ENCODE measurements at places on chromosomes 7 and 10.
A peak's percentile ranks its signal among the peaks of the same experiment; 100 is the strongest.

DNA sequence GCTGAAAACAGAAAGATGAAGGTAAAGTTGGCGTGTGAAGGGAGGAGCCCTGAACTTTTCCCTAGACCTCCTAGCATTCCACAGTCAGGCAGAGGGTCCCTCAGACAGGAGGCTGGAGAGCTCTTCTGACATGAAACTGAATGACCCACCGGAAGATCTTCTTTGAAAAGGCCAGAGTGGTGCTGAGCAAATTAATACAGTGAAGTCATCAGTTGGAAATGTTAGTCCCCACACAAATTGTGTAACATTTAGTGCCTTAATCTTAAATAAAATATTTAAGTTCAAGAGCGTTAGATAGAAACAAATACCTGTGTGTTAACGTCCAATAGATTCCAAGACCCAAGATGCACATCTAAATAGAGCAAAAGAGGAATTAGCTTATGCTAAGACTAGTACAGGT lies 49.0 kb upstream of the WNT16 start:
- DNase-seq: no peak

GRCh38 chr10:97547962-97548361 lies 24.6 kb upstream of the ANKRD2 start:
- DNase-seq: no peak

GRCh38 chr10:108561649-108562048 lies 1361.7 kb downstream of the XPNPEP1 start:
- DNase-seq: no peak

GRCh38 chr7:27122077-27122910 lies 8.3 kb downstream of the HOXA4 start:
- no peak for DNase-seq

DNA sequence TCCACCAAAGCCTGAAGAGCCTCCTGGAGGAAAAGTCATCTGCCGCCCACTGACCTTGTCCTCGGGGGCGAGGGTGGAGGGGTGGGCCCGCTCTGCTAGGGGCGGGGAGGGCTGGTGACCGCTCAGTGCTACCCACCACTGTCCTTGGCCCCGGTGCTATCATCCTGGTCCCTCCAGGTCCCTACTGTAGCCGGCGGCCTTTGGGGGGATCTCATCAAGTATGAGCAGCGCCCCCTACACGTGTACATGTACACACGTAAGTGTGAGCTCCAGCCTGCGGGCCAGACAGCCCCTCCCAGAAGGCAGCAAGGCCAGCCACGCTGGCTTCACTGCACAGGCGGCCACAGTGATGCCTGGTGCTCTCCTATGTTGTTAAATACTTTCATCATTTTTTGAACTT lies 19.6 kb downstream of the TTYH3 start:
- DNase-seq: no peak

DNA sequence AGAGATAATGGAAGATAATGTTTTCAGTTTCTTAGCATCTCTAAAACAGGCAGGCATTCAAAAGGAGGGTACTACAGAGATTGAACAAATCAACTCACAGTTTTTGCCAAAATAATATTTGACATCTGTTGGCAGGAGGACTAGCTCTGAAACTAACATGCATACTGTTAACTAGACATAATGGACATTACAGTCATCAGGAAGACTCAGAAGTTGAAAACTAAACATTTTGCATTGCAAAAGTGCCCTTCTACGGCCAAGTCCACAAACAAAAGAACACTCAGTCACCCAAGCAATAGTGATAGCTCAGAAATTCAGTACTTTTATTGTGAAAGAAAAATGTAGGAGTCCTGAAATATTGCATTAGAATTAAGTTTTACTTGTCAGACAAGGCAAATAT lies 399.0 kb downstream of the HGF start:
- DNase-seq: no peak

DNA sequence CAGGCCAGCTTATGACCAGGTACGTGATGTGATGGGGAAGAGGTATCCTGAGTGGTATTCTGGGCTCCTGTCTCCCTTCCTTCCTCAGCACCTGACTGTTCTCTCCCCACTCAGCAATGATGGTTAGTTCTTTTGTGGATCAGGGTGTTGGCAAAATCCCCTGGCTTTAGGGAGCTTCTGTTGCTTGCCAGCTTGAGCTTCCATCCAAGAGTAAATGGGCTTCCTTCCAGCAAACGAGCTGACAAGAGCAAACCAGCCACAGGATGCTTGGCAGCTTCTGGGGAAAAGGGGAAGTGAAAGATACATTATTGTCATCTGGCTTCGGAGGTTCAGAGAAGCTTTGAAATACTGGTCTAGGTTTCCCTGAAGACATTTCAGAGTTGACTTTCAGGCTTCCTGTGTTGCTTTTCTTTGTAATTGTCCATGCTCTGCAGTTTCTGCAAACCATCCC lies 5.2 kb downstream of the DUSP5 start:
- DNase-seq: peak; percentile 58

- peak; percentile 14 for DNase-seq
These were observed 78.9 kb downstream of the LRRC17 start for GRCh38 chr7:102991540-102992214.

DNA sequence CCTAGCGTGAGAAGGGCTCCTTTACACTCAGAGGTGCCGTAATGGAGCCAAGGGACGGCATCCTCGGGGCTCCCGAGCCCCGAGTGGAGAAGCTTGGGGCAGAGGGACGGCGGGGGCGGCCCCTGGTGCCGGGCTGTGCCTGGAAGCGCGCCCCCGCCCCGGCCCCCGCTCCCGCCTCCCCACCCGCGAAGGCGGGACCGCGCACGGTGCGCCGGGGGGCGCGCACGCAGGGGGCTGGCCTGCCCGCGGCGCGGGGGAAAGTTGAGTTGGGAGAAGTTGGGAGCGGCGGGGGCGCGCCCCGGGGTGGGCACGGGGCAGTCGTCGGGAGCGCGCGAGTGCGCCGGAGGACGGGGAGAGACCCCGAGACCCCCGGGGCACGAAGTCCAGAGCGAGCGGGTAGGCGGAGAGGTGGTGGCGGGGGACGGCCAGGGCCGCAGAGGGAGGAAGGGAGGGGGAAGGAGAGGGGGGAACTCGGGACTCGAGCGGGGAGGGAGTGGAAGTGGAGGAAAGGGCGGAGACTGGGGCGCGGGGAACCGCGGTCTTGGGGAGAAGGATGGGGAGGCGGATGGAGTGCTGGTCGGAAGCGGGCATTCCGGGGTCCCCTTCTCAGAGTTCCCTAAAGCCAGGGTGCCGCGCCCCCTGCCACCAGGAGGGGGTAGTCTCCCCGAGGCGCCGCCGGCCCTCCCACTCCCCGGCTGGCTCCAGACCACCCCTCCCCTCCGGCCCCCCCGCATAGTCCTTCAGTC lies at the start of gene SLC4A2:
SLC4A2 (plus strand) TSS at position 223 of the 746 bp plus-strand sequence. CDS start 2,399 bp downstream, outside the sequence.
- DNase-seq: peak; percentile 72

GRCh38 chr7:50331564-50332208 lies 27.2 kb downstream of the IKZF1 start:
- peak; percentile 70 for DNase-seq

DNA sequence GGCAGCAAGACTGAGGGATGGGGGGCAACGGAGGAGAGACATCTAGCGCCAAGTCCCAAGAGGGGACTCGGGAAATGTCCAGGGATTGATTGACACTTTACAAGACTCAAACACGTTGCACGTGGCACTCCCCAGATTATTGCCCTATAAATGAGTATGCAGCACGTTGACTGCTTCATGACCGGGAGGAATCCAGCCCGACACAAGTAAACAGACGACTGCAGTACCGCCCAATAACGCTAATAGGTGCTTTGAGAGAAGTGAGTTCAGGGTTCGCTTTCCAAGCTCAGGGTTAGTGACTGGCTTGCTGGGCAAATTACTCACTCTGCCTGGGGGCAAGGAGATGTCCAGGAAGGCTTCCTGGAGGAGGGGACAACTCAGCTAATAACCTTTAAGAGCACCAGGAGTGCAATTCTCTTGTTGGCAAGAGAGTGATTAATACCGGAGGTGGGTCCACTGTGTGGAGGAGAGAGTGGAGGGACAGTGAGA lies 73.3 kb upstream of the MYL10 start:
- DNase-seq: no peak

DNA sequence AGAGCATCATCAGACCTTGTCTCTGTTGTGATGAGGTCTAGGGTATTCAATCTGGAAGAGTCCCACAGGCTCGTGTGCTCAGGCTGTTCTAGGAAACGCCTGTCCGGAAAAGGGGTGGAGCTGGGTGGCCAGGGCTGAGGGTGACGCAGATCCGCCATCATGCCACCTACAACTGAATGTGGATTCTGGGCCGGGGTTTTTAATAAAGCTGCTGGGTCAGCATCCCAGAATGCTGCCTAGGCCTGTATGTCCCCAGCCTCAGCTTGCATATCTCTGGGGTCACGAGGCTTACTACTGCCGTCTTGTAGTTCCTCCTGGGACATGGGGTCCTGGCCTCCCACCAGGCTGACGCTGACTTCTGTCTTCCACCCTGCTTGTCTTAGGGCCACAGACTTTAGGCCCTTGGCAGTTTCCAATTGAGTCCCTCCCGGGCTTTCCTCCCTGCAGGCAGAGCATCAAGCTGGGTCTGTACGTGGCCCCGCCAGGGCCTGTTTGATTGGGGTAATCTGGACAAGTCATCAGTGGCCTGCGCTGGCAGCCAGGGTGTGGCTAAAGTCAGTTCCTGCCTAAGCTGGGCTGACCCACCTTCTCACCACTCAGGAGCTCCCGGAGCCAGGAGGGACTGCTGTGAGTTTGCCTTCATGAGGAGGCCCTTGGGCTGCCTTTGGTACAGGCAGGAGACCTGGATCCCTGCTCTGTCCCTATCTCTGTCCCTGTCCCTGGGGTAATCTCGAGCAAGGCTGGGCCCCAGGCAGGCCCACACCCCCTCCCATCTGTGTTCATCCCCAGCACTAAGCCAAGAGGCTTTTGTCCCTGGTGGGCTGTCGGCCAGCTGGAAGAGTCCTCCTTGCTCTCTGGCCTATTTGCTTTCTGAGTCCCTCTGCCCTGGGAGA lies 79.9 kb downstream of the ZMIZ1 start:
- no peak for DNase-seq

- DNase-seq: no peak
These were observed 20.0 kb upstream of the LRRC17 start for GRCh38 chr7:102892631-102893278.

- peak; percentile 13 for DNase-seq
These were observed at the start of gene ADAMTS14 for GRCh38 chr10:70672165-70673042. Gene ADAMTS14, plus strand, starts transcription at chr10:70672506. Its CDS starts 297 bp downstream, at chr10:70672803.

GRCh38 chr7:44064791-44065430 lies 456 bp downstream of the PGAM2 start:
- no peak for DNase-seq

DNA sequence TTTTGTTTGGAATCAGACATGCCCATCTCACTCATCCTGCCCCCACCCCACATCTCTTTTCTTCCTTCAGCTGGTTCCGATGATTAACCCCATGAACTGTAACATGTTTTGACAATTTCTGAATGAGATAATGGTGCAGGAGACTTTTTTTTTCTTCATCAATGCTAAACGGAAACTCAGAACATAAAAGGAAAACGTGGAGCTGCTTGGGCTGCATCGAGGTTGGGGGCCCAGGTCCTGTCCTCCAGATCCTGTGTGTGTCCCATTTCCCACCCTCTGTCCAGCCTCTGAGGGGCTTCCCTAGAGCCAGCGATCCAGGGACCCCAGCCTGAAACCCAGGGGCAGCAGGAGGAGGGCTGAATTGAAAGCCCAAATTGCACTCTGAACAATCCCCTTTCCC lies 263.8 kb upstream of the GRB10 start:
- no peak for DNase-seq

DNA sequence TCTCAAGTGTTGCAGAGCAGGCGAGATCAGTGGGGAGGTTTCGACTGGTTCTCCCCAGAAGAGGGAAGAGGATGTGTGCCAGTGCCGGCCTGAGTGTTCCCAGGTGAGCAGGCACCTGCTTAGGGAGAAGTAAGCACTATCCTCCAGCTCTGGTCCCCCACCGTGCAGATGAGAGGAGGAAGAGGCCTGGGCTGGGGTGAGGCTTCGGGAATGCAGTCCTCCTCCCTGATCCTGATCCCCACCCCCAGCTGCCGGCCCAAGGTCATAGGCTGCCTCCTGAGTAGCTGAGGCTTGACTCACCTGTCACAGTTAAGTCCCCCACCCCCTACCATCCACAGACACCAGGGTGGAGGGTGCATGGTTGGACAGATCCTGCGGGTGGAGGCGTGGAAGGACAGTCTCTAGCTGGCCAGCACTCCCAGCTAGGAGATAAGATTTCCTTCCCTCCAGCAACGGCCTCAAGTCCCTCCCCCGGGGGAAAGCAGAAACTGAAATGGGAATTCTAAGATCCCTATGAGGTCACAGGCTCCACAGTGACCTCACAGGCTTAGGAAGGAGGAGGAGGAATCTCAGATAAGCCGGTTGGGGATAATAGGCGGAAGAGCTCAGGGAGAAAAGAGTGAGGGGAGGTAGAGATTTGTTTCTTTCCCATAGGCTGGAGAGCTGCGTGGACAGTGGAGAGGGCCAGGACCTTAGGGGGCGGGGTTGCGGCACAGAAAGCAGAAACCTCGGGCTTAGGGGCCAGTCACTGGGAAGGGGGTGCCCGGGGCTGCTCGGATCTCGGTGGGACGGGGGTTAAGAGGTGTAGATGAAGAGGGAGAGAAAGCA lies 1.0 kb downstream of the LRCH4 start:
- DNase-seq: peak; percentile 42

DNA sequence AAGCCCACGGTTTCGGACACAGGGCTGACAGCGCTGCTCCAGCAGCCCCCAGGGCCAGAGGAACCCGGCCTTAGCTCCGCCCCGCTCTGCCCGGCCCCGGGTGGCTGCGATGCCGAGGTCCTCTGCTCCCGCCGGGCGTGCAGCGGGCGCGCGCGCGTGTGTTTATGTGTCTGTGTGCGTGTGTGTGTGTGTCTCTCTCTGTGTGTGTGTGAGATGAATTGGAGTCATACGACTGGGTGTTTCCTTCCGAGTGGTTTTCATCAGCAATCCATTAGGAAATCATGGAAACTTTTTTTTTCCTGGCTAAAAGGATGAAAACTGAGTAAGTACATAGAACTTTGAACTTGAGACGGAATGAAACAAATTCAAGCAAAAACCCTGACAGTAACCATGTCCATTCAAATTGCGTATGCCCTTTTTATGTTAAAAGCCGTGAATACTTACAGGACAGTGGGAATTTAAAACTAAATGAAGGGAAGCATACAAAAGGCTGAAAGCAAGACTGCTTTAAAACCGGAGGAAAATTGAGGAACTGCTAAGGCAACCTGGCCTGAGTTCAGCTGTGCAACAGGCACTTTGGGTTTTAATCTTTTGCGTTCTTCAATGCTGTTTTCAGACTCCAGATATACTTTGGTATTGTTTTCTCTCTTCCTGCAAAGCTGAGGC lies at the start of gene CPED1:
CPED1 (plus strand) TSS at position 121 of the 666 bp plus-strand sequence. CDS start 911 bp downstream, outside the sequence.
- peak; percentile 37 for DNase-seq

DNA sequence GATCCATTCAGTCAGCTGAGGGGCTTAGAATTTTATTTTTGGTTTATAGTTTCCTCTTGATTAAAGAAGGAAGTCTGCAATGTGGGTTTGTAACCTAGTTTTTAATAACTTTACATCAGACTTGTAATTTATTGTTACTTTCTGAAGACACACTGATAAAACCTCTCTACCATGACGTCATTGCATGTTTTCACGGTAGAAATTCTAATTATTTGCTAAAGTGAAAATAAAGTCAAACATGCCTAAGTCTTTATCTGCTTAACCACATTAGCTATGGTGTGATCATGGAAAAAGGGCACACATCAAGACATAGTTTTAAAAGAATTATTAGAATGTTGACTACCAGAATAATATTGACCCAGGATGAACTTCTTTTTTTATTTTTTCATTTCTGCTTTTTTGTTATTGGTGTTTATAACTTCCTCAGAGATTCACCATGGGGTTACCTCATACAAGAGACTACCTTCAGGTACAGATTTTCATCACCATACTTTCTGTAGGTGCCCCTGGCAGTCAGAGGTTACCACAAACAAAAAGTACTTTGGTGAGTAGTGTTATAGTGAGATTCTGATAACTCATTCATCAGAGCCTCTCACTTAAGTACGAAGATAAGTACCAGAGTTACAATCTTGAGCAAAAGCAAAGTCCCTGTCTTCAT lies 7.0 kb upstream of the PANK1 start:
- DNase-seq: no peak

Data from activated CD4-positive, alpha-beta memory T cell treated with anti-CD3 and anti-CD28 coated beads for 36 hours (primary cell).